ENCODE measurements at places on chromosomes 12 and 14.
A peak's percentile ranks its signal among the peaks of the same experiment; 100 is the strongest.

- DNase-seq: no peak
These were observed 34.9 kb upstream of the SIX1 start for GRCh38 chr14:60684203-60684602.

- DNase-seq: no peak
These were observed 3.8 kb upstream of the PLA2G1B start for GRCh38 chr12:120331390-120331789.

DNA sequence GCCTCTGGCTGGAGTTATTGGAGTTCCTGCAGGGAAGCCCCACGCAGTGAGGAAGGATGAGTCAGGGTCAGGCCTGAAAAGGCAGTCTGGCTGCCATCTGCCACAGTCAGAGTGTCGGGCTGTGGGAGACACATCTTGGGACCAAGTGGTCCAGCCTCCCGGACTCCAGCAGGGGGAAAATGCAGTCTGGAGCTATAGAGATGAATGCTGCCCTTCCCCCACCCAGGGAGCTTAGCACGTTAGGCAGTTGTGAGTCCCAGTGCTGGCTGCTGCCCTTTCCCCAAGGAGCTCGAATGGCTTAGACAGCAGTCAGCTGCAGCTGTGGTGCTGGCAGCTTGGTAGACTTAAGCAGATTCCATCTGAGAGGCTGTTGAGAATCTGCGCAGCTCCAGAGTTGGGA is 8.2 kb upstream of the NTS start:
- DNase-seq: no peak

- DNase-seq: no peak
These were observed 16.8 kb downstream of the HIF1A start for GRCh38 chr14:61712137-61712536.

DNA sequence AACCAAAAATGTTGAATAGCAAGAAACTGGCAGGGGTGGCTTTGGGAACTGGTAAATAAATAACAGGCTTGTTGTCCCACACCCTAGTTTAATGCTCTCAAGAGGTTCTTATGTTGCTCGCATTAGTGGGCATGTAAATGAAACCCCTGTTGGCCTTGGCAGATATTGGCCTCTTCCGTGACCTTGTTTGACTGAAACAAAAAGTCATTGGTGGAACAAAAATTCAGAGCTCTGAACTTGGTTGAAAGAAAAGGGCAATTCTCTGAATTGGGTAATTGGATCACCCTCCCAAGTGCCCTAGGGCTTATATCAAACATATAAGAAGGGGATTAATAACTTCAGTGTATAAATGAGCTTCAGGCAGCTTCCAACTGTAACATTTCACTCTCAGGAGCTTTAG is 426.2 kb downstream of the ZFP36L1 start:
- DNase-seq: no peak

DNA sequence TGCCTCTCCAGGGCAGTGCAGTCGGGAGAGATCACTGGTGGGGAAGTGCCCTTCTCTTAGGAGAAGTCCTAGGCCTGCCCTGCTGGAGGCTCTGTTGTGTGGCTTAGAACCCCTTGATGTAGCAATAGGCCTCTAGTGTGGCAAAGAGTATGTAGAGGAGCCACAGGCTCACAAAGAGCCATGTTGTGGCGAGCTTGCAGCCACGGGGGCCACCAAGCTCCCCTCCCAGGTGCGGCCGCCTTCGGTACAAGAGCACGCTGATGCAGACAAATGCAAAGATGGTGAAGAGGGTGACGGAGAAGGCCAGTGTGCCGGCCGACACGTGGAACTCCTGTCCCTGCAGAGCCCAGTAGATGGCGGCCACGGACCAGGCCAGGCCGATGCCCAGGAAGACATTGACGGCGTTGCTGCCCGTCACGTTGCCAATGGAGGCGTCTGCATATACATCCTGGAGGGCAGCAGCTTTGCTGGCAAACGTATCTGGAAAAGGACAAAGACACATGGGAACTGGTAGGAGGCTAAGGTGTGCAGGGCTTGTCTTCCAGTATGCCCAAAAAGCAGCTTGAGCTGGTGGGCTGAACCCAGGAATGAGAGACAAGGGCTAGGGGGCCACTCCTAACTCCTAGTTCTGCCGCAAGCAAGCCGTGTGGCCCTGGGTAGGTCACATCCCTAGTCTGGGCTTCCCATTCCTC is 142.8 kb downstream of the SLC8A3 start:
- DNase-seq: no peak

DNA sequence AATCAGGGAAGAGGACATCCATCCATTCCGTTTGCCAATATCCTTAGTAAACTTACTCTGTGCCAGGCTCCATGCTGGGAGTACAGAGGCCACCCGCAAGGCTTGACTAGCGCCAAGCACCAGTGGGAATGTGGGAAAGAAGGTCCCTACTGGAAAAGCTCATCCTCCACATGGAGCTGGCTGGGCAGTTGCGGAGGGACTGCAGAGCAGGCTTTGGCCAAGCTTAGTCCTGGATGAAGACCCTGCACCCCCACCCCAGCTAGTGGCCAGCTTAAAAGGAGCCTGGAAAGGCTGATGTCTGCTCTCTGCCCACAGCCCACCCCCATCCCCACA is 22.4 kb upstream of the EIF2B2 start:
- DNase-seq: no peak

DNA sequence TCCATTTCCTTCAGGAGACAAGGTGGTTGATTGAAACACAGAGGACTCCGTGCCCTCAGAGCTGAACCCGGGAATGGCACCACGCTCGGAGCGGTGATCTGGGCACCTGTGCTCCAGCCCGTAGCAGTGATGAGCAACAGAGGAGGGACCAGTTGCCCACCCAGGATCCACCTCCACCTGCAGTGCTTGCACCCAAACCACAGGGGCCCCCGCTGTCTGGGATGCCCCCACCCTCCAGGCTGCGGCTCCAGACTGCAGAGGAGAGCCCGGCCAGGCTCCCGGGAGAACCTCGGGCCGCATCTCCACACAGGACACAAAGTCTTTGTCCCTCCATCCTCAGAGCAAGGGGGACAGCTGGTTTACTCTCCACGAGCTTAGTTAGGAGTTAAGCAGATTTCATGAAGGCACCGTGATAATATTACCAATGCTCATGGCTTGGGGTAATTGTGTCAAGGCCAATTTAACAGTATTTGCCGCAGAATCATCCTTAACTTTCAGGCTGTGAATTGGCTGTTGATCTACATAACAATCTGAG is 100.6 kb downstream of the TNFAIP2 start:
- no peak for DNase-seq

GRCh38 chr14:105351920-105352851 is 37.6 kb downstream of the PACS2 start:
- peak; percentile 58 for DNase-seq

DNA sequence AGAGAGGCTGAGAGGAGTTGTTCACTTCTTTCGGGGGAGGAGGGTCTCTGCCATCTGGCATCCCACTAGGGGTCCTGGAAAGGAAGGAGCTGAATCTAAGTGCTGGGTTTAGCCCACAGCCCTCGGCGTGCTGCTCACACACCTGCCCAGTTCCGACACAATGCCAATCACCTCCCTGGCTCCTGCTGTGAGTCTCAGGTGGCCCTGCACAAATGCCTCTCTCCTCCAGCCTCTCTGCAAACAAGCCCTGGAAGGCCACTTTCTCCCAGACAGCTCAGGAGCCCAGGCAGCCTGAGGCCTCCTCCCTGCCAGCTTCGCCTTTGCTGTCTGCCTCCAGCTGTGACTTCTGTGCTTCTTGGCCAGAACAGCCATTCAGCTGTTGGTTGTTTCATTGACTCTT is 51.2 kb downstream of the SMIM41 start:
- no peak for DNase-seq

- no peak for DNase-seq
These were observed 208.2 kb upstream of the RBM19 start for GRCh38 chr12:114174326-114174725.

Measured in glomerular endothelial cell (primary cell).